ENCODE measurements at places on chromosomes 4 and X.

DNA sequence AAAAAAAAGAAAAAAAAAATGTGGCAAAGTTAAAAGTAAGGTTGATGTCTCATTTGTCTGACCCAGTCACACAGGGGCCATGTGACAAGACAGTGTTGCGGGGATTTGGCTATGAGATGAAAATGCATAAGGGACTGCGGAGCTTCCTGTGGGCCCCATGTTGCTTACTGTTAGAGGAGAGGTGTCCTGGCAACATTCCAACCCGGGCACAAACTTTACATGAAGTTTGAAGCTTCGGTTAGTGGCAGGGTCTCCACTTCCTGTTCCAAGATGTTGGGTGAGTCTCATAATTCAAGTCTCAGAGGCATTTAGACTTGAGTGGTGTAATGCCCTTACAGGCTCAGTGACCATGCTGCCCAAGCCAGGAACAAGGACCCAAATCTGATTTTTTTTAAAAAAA lies 111.3 kb downstream of the MAML3 start:
- no peak for DNase-seq

GRCh38 chr4:978957-979701 lies 5.8 kb upstream of the DGKQ start:
- no peak for DNase-seq

DNA sequence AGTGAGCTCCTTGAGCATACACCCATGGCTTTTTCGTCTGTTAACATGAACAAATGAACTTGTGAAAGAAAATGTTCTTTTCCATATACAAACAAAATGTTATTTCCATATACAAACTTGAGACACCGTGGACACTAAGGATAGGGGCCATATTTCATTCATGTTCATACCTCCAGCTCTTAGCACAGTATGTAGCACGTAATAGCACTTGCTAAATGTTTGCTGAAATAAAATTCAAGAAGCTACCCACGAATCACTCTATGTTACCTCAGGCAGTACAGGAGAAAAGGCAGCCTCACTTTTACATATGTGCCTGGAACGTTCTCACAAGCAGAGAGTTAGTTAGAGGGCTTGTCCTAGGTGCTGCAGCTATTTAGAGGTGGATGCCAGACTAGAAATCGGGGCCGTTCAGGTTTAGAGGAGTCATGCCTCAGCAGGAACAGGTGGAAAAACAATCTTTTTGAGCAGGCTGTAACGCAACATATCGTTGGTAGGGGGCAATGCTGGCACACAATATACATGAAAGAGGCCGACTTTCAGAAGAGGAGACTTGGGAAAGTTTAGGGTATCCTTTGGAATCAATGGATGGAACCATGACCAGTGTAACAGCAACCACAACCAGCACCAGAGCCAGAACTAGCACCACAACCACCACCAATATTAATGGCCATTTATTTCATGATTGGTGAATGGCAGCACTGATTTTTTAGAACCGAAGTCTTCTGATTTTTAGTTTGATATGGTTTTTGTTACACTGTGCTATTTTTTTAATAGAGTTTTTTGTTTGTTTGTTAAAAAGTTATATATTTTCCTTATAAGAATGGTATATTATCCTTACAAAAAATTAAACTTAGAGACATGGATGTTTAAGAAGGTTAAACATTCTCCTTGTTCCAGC lies 14.8 kb upstream of the PAQR3 start:
- DNase-seq, result no peak

- DNase-seq, result no peak
These were observed 303.7 kb upstream of the MAGEB2 start for GRCh38 chrX:29911673-29912072.

GRCh38 chr4:129345609-129346008 lies 249.7 kb downstream of the C4orf33 start:
- no peak for DNase-seq

GRCh38 chr4:120555058-120555457 lies 367.5 kb downstream of the PRDM5 start:
- no peak for DNase-seq

DNA sequence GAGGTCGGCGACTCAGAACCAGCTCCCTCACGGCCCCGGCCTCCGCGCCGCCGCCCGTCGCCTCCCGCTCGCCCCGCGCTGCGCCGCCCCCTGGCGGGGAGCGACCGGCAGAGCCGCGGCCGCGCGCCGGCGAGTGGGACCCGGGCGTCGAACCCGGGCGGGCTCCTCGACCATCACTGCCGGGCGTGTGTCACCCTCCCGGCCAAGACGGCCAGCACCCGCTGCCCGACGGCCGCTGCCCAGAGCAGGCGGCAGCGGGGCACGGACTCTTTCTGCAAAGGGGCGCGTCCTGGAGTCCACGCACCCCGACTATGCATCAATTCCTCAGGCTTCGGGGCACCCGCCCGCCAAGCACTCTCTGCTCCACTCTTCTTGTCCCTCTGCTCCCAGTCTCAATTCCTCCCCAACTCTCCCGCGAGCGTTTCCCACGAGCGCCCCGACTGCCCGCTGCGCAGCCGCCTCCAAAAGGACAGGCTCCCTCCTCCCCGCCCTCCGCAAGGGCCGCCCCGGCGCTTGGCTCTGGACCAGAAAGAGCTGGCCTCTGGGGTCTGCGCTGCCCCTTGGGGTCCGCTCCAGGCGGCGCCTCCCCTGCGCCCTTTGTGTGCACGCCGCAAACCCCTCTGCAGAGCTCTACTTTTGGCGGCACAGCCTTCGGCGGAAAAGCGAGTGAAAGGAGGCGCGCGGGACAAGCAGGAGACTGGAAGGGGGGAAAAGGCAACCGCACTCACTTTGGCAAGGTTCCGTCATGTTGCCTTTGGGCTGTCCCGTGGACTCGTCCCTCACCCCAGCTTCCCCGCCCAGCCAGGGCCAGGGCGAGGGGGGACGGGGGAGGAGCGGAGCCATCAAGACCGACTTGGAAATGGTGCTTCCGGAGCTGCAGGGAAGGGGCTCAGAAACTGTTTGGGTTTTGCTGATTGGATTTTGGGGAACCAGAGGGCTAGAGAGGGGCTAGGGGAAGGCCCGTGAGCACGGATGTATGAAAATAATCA lies 1.0 kb downstream of the PDE5A start:
- DNase-seq, result peak; percentile 67

DNA sequence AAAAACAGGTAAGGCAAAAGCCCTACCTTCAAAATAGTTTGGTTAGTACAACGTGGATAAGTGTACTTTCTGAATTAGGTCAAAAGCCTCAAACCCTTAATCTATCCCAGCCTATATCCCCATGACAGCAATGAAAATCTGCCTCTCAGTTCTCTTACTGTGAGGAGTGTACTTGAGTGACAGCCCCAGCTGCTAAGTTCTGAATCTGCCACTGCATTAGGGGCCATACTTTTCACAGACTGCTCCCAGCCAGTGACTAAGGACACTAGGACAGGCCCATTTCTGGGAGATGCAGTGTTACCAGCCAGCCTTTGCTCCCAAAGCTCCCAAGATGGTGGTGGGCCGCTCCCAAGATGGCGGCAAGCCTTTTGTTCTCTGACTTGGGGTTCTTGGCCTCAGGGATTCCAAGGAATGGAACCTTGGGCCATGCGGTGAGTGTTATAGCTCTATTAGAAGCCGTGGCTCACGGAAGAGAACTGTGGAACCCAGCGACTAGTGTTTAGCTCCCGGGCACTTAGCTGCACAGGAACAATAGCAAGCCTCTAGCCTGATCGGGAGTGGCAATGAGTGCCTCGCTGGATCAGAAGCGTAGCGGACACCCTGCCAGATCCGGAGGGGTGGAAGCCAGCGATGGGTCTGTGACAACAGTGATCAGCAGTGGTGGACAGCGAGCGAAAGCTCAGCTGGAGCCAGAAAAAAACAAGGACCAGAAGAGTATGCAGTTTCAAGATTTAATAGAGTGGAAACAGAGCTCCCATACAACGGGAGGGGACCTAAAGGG lies 175.6 kb upstream of the NRK start:
- no peak for DNase-seq

DNA sequence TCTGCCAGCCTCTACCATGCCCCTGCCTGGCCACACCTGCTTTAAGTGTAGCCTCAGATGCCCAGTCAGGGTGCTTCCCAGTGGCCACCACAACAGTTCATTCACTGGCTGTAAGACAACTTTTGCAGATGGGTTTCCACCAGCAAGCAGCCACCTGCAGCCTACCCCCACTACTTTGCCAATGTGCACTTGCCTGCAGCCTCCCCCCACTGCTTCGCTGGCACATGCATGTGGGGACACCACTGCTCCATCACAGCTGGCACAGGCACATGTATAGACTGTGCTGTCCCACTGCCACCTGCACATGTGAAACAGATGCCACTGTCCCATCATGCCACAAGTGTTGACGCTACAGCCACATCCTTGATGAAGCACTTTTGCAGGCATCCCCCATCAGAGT lies 723.9 kb downstream of the SH3BGRL start:
- no peak for DNase-seq

DNA sequence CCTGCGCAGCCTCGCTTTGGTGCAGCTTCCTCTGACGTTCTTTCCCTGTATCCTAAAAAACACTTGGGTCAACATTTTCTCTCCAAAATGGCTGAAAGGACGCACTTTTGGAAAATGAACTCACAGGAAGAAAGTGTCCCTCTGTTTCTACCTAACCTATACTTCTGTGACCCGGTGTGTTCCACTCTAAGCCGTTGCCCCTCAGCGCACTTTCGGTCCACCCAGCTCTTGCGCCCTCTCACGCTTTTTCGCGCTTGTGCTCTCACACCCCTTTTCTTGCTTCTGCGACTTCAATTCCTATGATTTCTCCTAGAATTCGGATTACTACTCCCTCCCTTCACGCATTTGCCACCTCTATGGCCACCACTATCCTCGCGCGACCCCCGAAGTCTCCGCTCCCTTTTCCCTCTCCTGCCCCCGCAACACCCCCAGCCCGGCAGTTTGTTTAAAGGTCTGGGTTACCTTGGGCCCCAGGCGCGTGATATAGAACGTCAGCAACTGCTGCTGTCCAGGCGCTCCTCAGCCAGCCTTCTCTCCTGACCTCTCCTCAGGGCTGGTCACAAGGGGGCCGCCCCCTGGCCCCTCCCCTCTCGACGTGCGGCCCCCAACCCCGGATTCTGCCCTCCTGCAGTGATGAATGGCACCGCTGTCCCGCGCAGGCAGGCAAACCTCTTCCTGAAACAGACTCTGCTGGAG lies at the start of gene USP51:
TSS of gene USP51 (minus strand) at position 535 of the 696 bp plus-strand sequence. CDS start 909 bp downstream, outside the sequence.
- DNase-seq, result peak; percentile 18

DNA sequence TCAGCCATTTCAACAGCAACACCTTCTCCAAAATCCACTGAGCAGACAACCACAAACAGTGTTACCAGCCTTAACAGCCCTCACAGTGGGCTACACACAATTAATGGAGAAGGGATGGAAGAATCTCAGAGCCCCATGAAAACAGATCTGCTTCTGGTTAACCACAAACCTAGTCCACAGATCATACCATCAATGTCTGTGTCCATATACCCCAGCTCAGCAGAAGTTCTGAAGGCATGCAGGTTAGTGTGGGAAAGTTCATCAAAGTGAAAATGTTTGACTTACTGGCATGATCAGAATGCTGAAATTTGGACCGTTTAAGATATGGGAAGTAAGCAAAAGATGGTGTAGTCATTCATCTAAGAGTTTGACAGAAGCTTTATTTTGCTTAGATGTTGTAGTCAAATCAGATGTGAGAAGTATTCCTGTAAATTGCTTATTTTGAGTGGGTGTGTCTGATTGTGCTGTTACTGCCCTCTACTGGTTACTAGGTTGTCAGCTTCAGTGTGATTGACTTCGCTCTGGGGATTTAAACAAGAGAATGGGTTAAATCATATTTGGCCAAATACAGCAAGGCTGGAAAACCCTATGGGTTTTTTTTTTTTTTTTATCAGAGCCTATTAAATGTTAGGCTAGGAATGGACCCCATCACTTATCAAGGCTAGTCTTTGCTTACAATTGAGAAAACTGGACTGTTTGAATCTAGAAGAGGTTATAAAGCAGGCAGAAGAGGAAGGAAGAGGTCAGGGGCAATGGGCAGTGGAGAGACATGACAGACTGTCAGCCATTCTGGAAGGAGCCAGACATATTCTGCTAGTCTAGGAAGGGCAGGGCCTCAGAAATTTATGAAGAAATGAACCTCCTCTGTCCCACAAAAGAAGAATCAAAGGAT lies 130.3 kb downstream of the DIPK2B start:
- DNase-seq, result no peak

DNA sequence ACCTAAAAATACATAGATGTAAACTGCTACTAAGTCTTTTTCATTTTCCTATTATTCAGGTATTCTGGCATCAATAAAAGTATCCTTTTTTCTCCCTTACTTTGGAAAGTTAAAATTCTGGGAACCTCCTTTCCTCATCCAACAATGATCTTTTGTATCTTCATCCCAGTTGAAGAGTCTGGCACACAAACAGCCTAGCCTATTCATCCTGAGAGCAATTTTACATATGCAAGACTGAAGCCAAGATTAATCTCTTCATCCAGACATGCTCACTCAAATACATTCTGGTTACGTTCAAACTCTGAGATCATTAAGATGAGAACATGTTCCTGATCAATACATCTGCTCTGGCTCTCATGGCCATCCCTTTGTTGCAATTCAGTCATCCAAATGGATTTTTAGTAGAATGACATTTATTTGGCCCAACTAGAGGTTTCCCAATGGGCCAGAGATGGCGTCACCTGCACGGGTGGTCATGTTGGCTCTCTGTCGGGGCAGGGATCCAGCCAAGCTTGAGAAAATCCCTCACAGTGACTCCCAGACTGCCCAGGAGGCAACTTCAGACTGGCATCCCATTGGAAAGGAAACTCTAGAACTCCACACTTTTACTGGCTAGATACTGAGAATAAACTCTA lies 135.3 kb upstream of the VCX2 start:
- DNase-seq, result no peak

DNA sequence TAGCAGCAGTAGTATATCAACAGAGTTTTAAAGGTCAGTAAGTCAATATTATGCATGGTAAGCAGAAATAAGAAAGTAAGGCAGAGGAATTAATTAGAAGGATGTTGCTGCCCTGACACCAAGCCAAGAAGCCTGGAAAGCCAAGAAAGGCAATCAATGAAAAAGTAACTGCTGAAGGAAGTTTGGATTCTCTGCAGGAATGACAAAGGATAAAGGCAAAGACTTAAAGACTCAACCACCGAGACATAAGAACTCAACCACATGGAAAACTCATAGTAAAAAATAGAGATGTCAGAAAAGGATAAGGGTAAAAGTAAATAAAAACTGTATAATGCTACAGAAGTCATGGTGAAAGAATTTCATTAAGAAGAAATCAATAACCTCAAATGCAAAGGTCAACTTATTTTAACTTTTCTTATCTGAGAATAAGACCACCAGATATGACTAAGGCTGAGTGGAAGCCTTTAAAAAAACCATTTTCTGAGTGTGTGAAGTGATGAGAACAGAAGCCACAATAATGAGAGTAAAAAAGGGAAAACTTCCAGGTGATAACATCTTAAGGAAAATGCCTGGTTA lies 55.2 kb downstream of the NEK1 start:
- no peak for DNase-seq
